ENCODE measurements at places on chromosomes 3 and 15.

DNA sequence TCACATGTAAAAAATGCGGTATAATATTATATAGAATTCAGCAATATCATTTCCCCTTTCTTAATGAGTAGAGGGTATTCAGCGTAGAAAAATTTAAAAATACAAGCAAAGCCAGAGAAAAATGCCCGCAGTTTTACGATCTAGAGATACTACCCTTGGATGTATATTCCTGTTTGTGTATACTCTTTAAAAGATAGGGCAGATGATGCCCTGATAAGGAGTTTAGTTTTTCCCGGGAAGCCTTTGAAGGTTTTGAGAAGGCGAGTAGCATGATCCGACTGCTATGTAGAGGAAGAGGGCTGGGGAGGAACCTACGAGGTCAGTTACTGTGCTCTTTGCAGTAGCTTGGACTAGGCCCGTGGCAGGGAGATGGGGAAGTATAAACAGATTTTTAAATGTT lies 1.2 kb downstream of the YEATS2 start:
- no peak for DNase-seq

- no peak for DNase-seq
Measured at GRCh38 chr15:48898032-48898431, 20.1 kb downstream of the EID1 start.

- no peak for DNase-seq
Measured at GRCh38 chr15:33154351-33155166, 40.0 kb downstream of the FMN1 start.

- DNase-seq, result no peak
Measured at GRCh38 chr15:77576538-77576937, 56.2 kb downstream of the LINGO1 start.

DNA sequence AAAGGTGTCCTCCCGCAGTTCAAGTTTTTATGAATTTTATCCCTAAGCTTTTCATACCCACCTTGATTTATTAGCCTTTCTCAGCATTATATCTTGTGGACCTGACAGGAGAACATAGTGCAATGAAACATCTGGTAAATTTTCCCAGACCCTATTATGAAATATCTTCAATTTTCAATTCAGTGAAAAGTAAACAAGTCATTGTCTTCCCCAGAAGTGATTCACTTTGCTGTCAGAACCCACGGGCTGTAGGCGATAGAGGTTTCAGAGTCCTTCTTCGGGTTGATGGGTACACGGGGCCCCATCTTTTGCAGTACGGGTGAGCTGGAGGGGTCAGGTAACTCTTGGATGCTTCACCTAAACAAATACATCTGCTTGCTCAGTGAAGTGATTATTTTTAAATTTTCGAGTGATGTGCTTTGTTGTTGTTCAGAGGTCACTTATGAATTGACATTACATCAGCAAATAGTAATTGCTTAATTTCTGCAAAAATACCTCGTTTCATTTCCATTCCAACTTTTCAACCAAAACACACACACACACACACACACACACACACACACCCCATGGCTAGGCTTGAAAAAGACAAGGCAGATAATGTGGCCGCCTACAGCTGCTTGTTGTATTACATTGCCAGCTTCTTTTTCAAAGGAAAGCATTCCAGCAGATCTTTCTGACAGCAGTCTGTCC lies 102.9 kb downstream of the SEMA6D start:
- no peak for DNase-seq

DNA sequence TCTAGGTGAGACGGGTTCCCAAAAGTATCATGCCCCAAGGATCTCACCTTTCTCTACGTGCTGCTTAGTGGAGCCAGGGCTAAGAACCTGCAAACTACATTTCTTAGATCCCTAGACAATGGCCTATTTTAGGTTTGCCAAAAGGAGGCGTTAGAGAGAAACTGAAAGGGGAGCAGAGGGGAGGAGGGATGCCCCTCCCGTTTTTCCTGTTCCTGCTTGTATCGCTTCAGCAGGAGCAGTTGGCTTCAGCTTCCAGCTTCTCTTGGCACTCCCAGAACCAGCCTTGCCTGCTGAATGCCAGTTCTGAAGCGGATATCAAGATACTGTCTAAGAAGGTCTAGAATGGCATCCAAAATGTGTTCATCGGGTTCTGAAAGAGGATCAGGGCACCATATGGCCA lies 58.4 kb upstream of the ABHD17C start:
- DNase-seq, result no peak

DNA sequence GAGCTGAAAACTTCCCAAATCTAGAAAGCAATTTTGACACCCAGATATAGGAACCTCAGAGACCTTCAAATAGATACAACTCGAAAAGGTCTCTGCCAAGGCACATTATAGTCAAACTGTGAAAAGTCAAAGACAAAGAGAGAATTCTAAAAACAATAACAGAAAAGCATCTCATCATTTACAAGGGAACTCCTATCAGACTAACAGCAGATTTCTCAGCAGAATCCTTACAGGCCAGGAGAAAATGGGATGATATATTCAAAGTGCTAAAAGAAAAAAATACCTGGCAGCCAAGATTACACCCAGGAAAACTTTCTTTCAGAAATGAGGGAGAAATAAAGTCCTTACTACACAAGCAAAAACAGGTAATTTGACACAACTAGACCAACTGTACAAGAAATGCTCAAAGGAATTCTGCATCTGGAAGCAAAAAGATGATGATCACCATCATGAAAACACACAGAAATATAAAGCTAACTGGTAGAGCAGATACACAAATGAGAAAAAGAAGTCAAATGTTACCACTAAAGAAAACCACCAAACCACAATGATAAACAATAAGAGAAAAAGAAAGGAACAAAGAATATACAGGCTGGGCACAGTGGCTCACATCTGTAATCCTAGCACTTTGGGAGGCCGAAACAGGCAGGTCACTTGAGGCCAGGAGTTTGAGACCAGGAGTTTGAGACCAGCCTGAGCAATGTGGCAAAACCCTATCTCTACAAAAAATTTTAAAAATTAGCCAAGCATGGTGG lies 50.4 kb downstream of the ADAM10 start:
- no peak for DNase-seq

DNA sequence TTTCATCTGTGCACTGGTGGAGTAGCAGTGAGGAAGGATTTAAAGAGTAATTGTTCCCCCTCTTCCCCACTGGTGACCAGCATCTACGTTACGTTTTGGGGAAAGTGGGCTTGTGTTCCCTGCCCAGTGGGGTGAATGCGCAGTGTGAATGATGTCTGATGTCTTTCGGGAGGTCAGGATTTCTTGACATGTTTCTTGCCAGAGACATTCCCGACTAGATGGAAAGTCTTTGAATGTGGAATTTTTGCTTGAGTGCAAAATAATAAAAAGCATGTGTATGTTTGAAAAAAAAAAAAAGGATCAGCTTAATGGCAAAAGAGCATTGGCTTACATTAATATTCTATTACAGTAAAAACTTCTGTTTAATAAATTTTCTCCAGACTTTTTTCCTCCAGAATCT lies 632.2 kb downstream of the FOXP1 start:
- DNase-seq, result no peak

- DNase-seq, result peak; percentile 84
Measured at GRCh38 chr15:88894348-88894818, 961 bp downstream of the HAPLN3 start.

- DNase-seq, result no peak
Measured at GRCh38 chr3:41751597-41751996, 210.3 kb downstream of the ULK4 start.

- DNase-seq, result no peak
Measured at GRCh38 chr15:48963524-48964113, at the start of gene SHC4. TSS of gene SHC4 (minus strand) at chr15:48963919. CDS start at chr15:48963015, 904 bp downstream.

GRCh38 chr3:183117056-183117455 lies 17.8 kb upstream of the MCCC1 start:
- DNase-seq, result no peak

- DNase-seq, result peak; percentile 38
Measured at GRCh38 chr15:73897441-73898261, 24.3 kb downstream of the TBC1D21 start.

DNA sequence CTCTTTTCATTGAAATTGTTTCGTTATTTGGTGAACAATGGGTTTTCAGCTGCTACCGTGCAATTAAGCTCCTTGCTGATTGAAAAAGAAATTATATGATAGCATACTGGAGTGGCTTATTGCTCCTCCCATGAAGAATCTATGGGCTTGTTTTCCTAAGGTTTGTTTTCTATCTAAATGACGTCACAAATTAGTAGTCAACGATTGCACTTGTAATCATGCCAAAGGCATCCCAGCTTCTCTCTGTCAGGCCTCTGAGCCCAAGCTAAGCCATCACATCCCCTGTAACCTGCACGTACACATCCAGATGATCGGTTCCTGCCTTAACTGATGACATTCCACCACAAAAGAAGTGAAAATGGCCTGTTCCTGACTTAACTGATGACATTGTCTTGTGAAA lies 388.0 kb upstream of the LMCD1 start:
- DNase-seq, result no peak

GRCh38 chr3:155070932-155071387 lies 9.2 kb upstream of the MME start:
- DNase-seq, result no peak

- no peak for DNase-seq
Measured at GRCh38 chr3:1017870-1018269, 75.0 kb upstream of the CNTN6 start.

GRCh38 chr3:115164374-115165221 lies 17.5 kb upstream of the ZBTB20 start:
- no peak for DNase-seq

DNA sequence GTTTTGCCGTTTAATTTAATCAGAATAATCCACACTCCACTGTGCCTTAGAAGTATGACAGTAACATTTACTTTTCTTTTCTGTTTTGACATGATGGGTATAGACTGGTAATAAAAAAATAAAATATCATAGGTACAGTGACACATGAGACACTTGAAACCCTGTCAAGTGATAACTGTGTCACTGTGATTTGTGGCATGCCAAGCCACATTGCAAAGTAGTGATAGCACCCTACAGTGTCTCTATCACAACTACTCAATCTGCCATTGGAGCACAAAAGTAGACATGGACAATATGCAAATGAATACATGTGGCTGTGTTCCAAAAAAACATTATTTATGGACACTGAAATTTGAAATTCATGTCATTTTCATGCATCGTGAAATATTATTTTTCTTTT lies 22.5 kb downstream of the GATM start:
- no peak for DNase-seq

DNA sequence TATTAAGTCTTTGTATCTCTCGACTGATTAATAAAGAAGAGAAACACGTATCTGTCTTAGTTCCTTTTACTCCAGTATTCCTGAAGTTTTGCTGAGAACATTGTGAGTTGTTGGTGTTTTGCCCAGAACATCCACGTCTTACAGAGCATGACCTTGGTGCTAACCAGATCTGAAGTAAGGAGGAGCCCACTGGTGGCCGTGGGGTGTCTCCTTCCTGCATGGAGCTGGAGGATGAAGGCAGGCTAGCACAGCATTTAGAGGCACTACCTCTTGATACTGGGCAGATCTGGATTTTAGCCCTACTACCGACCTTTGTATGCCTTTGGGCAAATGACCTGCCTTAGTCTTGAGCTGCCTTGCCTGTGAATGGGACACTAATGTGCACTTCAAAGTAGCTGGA lies 28.9 kb upstream of the ESYT3 start:
- no peak for DNase-seq

DNA sequence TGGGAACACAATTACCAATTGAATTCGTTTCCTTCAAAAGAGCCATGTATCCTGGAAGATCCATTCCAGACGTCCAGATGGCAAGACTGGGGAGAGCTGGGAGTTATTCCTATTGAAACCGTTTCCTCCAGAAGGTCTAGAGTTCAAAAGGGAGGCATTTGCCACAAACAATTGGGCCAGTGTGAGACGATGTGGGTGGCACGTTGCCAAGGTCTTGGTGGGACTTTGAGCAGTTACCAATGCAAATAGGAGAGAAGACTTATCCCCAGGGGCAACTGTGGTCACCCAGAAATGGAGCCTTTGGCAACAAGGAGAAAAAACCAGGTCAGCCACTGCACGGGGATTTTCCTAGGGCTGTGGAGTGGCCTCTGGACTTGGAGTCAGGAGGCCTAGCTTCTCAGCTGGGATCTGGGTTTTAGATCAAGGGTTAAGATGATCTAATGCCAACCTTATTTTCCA lies 29.6 kb upstream of the TLE3 start:
- DNase-seq, result no peak

- DNase-seq, result no peak
Measured at GRCh38 chr3:22660606-22661005, 542.5 kb upstream of the UBE2E2 start.

DNA sequence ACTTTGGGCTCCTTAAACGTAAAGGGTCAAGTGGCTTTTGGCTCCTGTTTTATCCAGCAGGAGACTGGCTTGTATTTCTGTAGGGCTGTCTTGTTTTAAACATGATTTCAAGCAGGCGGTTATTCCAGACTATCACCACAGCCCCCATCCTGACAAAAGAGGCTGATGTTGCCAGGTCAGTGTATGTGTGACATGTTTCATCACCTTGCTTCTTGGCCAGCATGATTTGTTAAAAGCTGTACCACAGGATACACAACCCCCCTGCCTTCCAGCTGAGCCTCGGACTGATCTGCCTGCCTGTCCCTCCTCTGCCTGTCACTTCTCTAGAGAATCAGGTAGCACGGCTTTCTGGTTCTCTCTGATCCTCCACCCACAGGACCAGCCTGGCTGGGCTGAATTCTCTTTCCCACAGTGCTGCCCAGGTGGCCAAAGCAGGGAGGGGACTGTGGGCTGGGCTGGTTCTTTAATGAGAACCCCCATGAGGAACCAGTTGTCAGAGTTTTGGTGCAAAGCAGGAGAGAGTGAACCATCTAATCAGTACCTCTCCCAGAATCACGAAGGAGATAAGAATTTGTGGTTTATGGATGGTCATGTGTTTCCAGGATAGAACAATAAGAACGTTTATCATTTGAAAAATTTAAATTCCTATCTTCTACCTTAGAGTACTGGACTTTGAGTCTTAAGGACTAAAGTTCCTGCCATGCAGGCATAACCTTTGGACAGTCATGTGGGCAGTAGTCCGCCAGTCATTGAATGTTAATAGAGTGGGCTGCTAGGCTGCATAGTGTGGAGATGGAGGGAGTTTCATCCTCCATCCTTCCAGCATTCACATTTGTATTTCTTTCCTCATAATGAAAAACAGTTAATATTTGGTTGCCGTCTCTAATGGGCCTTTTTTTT lies 8.8 kb downstream of the ABHD6 start:
- no peak for DNase-seq

DNA sequence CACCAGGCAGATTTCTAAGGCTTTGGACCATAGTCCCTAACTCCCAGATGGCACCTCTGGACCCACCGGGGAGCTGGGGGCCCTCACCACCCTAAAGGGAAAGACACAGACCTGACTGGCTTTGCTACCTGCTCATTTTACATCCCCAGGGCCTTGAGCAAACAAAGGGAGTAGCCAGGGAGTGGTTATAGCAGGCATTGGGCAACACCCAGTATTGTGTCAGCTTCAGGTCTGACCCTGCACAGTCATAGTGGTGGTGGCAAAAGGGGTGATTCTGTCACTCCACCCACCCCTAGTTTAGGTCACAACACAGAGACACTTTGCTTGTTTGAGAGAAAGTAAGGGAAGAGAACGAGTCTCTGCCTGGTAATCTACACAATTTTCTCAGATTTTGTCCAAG lies 352.5 kb downstream of the DIPK2A start:
- DNase-seq, result no peak
